SJSA1 (cell line): ENCODE measurements at places on chromosomes 1 and 21. TPM values are rescaled to one million over a fixed set of nuclear protein-coding genes. Genes with fewer than 3 reads are reported as not detected.

GRCh38 chr1:222579316-222579715 is 10.4 kb downstream of the TAF1A start:
- no peak overlapping the region for H3K27ac ChIP-seq
- no peak for DNase-seq
- peaks cover 46% of the 10 kb centered on the region for H3K36me3 ChIP-seq
- peaks cover 9% of the 10 kb centered on the region for H3K4me1 ChIP-seq
- no peaks in the 10 kb centered on the region for H3K27me3 ChIP-seq

DNA sequence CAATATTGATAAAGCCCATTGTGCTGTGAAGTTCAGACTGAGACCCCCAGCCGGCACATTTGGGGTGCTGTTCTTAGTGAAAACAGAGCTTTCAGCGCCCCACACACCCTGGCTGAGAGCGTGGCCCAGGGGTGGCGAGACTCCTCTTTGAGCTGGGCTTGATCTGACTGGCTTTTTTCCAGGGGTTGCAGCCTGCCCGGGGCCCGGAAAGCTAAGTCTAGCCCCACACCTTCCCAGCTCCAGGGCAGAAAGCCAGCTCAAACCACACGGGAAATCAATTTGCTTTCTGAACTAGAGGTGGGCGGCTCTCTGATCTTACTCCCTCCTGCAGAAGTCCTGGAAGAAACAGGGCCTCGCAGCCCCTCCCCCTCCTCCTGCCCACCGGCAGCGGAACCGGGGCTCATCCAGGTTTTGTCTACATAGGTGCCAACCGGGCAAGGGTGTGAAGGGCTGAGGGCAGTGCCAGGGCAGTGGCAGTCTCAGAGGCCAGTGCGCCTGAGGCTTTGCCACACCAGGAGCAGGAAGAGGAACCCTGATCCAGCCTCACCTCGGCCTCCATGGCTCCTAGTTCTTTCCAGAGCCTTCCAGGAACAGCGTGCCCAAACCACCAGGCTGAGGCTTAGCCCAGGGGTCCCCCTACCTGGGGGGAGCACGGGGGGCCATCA is 155.3 kb downstream of the NPHP4 start:
- no peak overlapping the region for H3K4me3 ChIP-seq
- H3K36me3 ChIP-seq, result no peaks in the 10 kb centered on the region
- no peak overlapping the region for H3K27ac ChIP-seq
- peaks cover 15% of the 10 kb centered on the region for H3K27me3 ChIP-seq
- H3K4me1 ChIP-seq, result no peaks in the 10 kb centered on the region

NKAIN1 gene
- 0.05 TPM in 1 of 2 replicates, not detected in the other for total RNA-seq

CSMD2 gene
- total RNA-seq, result 0.60 and 0.87 TPM in 2 replicates

DNA sequence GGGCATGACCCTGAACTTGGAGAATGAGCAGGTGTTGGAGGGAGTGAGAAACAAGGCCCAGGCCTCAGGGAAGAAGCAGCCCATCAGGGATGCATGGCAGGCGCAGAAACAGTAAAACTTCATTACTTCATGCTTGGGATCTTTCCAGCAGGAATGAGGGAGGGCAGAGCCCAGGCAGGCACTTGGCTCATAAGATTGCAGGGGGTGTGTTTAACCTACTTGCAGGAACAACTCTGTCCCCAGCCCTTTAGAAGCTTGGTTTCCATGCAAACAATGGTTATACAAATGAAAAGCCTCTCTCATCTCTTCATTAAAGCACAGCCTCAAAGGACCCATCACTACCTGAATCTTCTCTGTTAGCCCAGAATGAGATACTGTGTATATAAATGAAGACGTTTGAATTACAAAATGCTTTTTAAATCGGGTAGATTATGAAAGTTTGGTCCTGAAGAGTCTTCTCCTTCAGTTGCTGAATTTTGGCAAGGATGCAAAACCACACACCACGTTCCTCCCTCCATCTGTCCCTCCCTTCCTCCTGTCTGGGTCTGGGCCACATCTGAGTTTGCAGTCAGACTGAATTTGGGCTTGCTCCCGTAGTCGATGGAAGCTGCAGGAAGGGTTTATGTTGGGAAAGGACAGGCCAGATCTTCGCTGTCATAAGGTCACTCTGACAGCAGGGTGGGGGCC is 154.4 kb upstream of the KLHDC7A start:
- no peaks in the 10 kb centered on the region for H3K4me1 ChIP-seq
- H3K27ac ChIP-seq, result no peak overlapping the region
- H3K36me3 ChIP-seq, result no peaks in the 10 kb centered on the region
- DNase-seq, result no peak

RPE65 gene
- not detected in 2 replicates for total RNA-seq

NBPF6 gene
- not detected in 2 replicates for total RNA-seq

SLC45A1 gene
- 0.44 and 2.5 TPM in 2 replicates for total RNA-seq

GRCh38 chr1:206012086-206012859 is 9.1 kb upstream of the RAB7B start:
- H3K27me3 ChIP-seq, result no peaks in the 10 kb centered on the region; the same call in 1 of the 2 replicates
- no peaks in the 10 kb centered on the region for H3K36me3 ChIP-seq
- H3K27ac ChIP-seq, result no peak overlapping the region
- H3K4me3 ChIP-seq, result no peak overlapping the region
- H3K4me1 ChIP-seq, result no peaks in the 10 kb centered on the region

DNA sequence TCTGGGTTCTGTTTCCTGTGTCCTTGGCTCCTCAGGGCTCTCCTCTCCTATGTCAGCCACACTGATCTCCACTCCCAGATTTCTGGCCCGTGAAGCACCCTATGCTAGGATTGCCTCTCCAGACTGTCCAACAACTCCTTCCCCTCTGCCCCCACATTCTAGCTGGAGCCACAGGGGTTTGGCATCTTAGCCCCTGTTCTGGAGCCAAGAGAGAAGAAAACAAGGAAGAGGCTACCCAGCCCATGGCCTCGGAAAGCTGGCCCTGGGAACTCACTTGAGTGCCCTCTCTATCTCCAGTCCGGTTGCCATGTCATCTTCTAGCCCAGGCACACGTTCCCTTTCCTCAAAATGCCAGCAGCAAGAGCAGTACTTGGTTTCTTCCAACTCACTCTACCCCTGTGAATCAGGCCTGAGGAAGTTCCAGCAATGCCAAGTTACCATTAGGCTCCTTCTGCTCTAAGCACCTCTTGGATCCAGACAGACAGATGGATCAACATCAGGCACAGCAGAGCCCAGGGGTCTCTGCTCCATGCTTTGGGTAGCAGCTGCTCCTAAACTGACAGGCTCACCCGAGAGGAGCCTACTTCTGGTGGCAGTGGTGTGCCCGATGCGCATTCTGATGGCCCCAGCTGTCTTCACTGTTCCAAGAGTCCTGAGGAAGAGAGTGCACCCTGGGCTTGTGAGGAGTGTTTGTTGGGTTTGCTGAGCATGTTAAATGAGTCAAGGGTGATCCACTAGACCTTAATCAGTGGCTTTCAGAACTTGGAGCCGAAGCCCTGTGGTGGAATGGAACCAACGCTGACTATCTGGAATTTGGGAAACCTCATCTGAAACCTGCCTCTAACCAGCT is 11.6 kb upstream of the GPR61 start:
- no peaks in the 10 kb centered on the region for H3K36me3 ChIP-seq
- H3K4me3 ChIP-seq, result no peak overlapping the region
- no peak overlapping the region for H3K27ac ChIP-seq
- H3K4me1 ChIP-seq, result peaks cover 5% of the 10 kb centered on the region
- H3K27me3 ChIP-seq, result peaks cover 5% of the 10 kb centered on the region; the same call in 1 of the 2 replicates

- peak overlapping the region; percentile 13 for H3K4me3 ChIP-seq
- H3K27me3 ChIP-seq, result no peaks in the 10 kb centered on the region
- H3K27ac ChIP-seq, result peak overlapping the region; percentile 5; the same call in 1 of the 2 replicates
- no peaks in the 10 kb centered on the region for H3K36me3 ChIP-seq
- H3K4me1 ChIP-seq, result peaks cover 12% of the 10 kb centered on the region
These were observed 23.4 kb upstream of the RD3 start for GRCh38 chr1:211515090-211516023.

MUTYH gene
- total RNA-seq, result 28.2 and 29.7 TPM in 2 replicates

- no peaks in the 10 kb centered on the region for H3K4me1 ChIP-seq
- no peak overlapping the region for H3K27ac ChIP-seq
- no peaks in the 10 kb centered on the region for H3K27me3 ChIP-seq
- DNase-seq, result no peak
- no peak overlapping the region for H3K4me3 ChIP-seq
- H3K36me3 ChIP-seq, result no peaks in the 10 kb centered on the region
These were observed 446.9 kb downstream of the NEGR1 start for GRCh38 chr1:71835442-71835813.

DNA sequence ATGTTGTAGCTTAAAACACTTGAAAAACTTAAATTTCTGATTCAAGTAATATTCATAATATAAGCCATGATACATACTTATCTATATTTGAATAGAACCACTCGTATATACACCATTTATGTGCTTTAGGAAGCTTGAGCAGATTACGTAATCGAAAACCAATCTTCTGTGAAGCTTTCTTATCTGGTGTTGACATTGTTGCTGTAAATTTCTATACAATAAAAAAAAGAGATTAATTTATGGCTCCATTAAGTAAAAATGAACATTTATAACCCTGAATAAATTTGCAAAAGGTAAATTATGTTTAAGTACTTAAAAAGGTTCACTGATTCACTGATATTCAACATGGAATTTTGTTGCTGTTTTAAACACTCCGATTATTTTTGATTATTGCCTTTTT is 21.4 kb downstream of the LIN9 start:
- no peak overlapping the region for H3K4me3 ChIP-seq
- no peaks in the 10 kb centered on the region for H3K4me1 ChIP-seq
- H3K27me3 ChIP-seq, result no peaks in the 10 kb centered on the region
- no peak overlapping the region for H3K27ac ChIP-seq
- DNase-seq, result no peak

- no peak overlapping the region for H3K4me3 ChIP-seq
- no peaks in the 10 kb centered on the region for H3K27me3 ChIP-seq
- no peak for DNase-seq
- no peaks in the 10 kb centered on the region for H3K4me1 ChIP-seq
- no peaks in the 10 kb centered on the region for H3K36me3 ChIP-seq
- no peak overlapping the region for H3K27ac ChIP-seq
These were observed 257.2 kb upstream of the AJAP1 start for GRCh38 chr1:4397196-4397595.

- no peaks in the 10 kb centered on the region for H3K36me3 ChIP-seq
- no peak overlapping the region for H3K4me3 ChIP-seq
- peak overlapping the region; percentile 83 for H3K27ac ChIP-seq
- H3K4me1 ChIP-seq, result peaks cover 7% of the 10 kb centered on the region
- DNase-seq, result peak; percentile 44
These were observed 785.2 kb upstream of the B3GALT2 start for GRCh38 chr1:193971595-193971994.

GRCh38 chr1:210144736-210145135 is 87.9 kb upstream of the SERTAD4 start:
- no peaks in the 10 kb centered on the region for H3K27me3 ChIP-seq
- H3K4me1 ChIP-seq, result no peaks in the 10 kb centered on the region
- no peak for DNase-seq
- H3K36me3 ChIP-seq, result no peaks in the 10 kb centered on the region
- no peak overlapping the region for H3K27ac ChIP-seq

KRTAP15-1 gene
- not detected in 2 replicates for total RNA-seq

GRCh38 chr1:48230236-48230635 is 7.7 kb downstream of the SLC5A9 start:
- no peaks in the 10 kb centered on the region for H3K4me1 ChIP-seq
- DNase-seq, result no peak
- no peak overlapping the region for H3K4me3 ChIP-seq
- H3K36me3 ChIP-seq, result no peaks in the 10 kb centered on the region
- no peak overlapping the region for H3K27ac ChIP-seq

GRCh38 chr1:202316186-202316585 is 25.6 kb downstream of the UBE2T start:
- DNase-seq, result no peak
- no peak overlapping the region for H3K4me3 ChIP-seq
- H3K36me3 ChIP-seq, result no peaks in the 10 kb centered on the region
- peaks cover 7% of the 10 kb centered on the region for H3K4me1 ChIP-seq

F11R gene
- 3.2 and 4.5 TPM in 2 replicates for total RNA-seq

- H3K4me1 ChIP-seq, result peaks cover 8% of the 10 kb centered on the region
- DNase-seq, result no peak
- H3K36me3 ChIP-seq, result peaks cover 92% of the 10 kb centered on the region
- H3K27me3 ChIP-seq, result no peaks in the 10 kb centered on the region
These were observed 7.5 kb upstream of the SH3D21 start for GRCh38 chr1:36298640-36299039.

ALPL gene
- total RNA-seq, result 269 and 410 TPM in 2 replicates

GRCh38 chr1:52674497-52675384 is 23.4 kb downstream of the COA7 start:
- no peak for DNase-seq
- H3K4me1 ChIP-seq, result peaks cover 5% of the 10 kb centered on the region
- no peaks in the 10 kb centered on the region for H3K27me3 ChIP-seq
- no peak overlapping the region for H3K4me3 ChIP-seq
- H3K36me3 ChIP-seq, result no peaks in the 10 kb centered on the region
- H3K27ac ChIP-seq, result no peak overlapping the region

DNA sequence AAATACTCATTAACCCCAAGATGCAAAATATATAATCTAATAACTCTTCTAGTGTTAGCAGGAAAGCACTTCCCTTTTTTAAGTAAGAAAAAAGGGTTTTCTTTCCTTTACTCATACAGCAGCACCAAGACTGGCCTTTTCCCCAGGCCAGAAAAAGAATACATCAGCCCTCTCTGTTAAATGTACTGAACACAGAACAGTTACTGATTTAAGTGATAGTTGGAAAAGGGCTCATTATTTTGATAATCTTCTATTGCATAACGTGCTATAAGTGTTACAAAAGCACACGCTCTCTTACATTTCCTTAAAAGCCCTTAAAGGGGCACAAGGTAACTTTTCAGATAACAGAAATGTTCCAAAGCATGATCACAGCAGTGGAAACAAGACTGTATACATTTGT is 142.9 kb downstream of the TIAM1 start:
- H3K27ac ChIP-seq, result no peak overlapping the region
- peaks cover 10% of the 10 kb centered on the region for H3K4me1 ChIP-seq
- H3K27me3 ChIP-seq, result no peaks in the 10 kb centered on the region

PRKCZ gene
- 0.58 and 6.9 TPM in 2 replicates for total RNA-seq

DNA sequence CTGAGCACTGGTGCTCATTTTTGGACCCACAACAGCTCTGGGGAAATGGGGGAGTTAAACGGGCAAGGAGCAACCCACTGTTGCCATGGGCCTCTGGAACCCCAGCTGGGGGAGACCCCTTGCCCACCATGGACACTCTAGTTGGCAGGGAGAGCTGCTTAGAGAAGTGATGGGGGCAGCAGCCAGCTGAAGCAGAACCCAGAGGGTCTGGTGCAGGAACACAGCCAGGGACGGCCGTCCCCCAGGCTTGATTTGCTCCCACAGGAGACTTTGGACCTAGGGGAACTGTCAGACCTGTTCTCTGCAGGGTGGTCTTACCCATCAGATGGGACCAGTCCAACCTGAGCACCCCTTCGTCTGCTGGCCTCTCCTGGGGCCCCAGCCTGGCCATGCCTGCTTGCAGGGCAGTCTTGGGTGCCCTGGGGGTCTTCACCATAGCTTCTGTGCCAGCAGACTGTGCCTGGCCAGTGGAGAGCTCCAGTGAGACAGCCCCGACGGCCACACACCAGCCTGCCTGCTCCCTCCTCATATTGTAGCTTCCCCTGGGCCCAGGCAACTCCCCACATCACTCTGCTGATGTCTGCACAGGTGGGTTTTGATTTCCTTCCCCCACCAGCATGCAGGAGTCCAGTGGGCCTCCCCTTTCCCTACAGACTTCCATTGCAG is 11.3 kb downstream of the SPATC1L start:
- H3K36me3 ChIP-seq, result no peaks in the 10 kb centered on the region
- DNase-seq, result no peak
- no peak overlapping the region for H3K4me3 ChIP-seq
- H3K4me1 ChIP-seq, result no peaks in the 10 kb centered on the region
- no peak overlapping the region for H3K27ac ChIP-seq
